ENCODE measurements at places on chromosomes 1 and 21.

DNA sequence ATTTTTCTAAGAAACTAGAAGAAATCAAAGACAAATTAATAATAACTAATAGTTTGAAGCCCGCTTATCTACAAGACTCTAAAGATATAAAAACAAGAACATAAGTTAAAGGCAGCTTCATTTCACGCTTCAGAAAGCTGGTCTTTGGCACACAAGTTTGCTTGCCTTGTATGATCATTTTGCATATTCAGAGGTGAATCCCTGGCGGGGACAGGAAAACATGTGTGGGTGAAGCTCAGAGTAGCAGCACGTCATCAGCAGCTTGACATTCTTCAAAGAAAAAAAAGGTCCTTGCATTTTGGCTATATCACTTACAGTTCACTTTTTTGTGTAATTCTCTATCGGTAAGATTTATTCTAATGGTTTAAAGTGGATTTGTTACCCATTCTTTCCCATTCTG, 1911.8 kb downstream of the MRPL39 start:
- DNase-seq = no peak

DNA sequence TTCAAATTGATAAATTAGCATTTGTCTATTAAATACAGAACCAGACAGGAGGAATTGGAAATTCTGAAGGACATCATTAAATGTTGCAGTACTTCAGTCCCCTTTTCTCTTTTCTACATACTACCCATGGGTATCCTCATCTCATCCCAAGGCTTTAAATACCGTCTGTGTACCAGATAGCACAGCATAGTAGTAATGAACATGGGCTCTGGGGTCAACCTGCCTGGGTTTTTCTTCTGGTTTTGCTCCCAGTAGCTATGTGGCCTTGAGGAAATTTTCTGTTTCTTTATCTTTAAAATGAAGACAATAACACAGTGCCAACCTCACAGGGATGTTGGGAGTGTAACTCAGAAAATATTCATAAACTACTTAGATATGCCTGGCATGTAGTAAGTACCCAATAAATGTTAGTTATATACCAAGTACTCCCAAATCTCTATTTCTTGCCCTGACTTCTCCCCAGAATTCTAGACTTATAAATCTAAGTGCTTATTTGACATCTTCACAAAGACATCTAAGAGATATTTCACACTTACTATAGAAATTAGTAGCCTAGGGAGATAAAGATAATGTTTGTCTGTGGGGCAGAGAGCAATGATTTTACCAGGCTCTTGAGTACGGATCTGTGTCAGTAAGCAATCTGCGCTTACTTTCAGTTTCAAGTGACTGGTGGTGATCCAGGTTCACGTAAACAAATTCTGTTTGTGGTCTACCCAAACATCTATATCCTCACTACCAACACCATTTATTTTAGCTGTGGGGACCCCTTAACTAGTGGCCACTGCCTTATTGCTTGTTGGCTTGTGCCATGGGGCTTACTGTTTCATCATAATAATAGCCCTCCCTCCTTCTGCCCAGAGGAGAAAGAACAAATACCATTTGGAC, 37.3 kb downstream of the VANGL2 start:
- DNase-seq = no peak

DNA sequence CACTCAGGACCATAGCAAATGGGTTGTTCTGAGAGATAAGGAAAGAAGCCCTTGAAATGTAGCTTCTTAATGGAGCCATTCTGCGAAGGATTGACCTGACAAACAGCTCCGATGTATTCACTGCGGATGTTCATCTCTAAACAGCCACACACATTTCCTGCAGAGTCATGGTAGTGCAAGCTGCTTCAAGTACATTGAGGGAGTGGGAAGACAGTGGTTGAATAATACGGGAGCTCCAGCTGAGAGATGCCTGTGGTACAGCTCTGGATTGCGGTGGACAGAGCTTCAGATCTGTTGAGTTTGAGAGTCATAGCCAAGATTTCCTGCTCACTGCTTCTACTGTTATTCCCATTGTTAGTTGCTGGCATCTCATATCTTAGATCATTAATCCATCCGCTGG, 86.6 kb downstream of the ZBTB18 start:
- DNase-seq = no peak

GRCh38 chr1:159786966-159787365, 6.2 kb downstream of the DUSP23 start:
- no peak for DNase-seq

DNA sequence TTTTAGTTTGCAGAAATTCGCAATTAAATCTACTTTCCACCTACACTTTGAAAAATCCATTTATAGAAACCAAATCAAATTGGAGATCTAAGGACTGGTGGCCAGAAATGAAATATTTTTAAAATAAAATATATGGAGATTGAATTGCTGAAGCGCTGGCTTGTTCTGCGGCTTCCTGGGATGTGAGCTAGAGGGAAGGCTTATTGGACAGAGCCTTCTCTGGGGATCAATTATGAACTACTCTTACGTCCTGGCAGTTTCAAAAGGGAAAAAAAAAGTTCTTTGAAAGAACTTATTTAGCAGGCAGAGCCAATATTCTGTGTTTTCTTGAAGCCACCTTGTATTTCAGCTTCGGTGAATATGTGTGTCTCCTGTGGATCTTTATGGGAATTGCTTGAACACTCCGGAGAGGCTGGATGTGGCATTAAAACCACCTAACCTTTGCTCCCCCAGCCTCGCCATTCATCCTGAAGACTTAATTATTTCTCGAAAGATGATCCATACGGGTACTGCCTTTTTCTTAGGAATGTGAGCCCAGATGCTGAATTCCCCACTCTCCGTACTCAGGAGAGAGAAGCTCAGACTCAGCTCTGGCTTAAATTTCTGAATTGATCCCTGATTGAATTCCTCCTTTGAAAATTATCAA, 478.9 kb upstream of the VAMP3 start:
- DNase-seq = no peak

- DNase-seq = no peak
These were observed 2.0 kb downstream of the HNRNPU start for GRCh38 chr1:244862354-244862698.

DNA sequence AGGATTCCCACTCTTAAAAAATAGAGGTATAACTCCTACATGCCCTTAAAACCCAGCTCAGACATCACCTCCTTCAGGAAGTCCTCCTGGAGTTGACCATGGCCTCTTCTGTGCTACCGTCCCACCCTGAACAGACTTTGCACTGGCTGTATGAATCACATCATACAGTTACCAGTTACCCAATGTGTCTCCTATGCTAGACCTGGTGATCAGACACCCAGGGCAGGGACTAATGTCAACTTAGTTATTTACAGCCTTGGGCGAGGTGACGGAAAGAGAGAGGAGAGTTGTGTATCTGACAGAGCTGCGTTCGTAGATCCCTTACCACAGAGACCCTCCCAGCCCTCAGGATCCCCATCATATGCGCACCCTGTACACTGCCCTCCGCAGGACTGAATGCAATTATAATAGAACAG, 72.7 kb downstream of the SLC66A1 start:
- DNase-seq = no peak

GRCh38 chr1:224259986-224260385, 70.0 kb downstream of the NVL start:
- DNase-seq = no peak

GRCh38 chr1:104156738-104157137, 407.0 kb downstream of the AMY1C start:
- no peak for DNase-seq

GRCh38 chr1:154851392-154852177, 18.5 kb downstream of the KCNN3 start:
- DNase-seq = peak; percentile 59
